ENCODE measurements at places on chromosomes 1 and 21.

GRCh38 chr1:167165948-167166689, 54.6 kb upstream of the POU2F1 start:
- no peak for DNase-seq

DNA sequence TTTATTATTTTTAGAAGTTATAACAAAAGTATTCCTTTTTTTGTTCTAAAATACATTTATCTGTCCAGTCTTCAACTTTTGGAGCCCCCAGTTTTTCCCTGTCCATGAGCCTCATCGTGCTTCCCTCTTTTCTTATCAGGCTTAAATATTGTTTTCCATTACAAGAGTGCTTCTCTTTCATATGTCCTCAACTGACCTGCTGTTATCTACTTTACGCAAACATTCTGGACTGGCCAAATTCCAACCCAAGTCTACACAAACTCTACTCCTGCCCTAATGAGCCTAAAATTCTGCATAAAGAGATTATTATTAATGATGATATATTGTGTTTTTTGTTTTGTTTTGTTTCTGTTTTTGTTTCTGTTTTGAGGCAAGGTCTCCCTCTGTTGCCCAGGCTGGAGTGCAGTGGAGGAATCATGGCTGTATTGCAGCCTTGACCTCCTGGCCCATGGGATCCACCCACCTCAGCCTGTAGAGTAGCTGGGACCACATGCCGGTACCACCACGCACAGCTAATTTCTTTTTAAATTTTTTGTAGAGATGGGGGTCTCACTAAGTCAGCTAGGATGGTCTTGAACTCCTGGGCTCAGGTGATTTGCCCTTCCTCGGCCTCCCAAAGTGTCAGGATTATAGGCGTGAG, 318.8 kb upstream of the NEGR1 start:
- DNase-seq, result no peak

GRCh38 chr1:15323989-15324868, 77.2 kb downstream of the FHAD1 start:
- DNase-seq, result no peak

- no peak for DNase-seq
Measured at GRCh38 chr1:93979040-93979717, 69.9 kb upstream of the GCLM start.

GRCh38 chr1:152786077-152786476, at the start of gene LCE1E:
Gene LCE1E (plus strand): TSS chr1:152786257. CDS start chr1:152787300, 1,043 bp downstream.
- DNase-seq, result no peak
